Colonic mucosa (tissue), 4 donors: ENCODE measurements at places on chromosomes 2 and 18.

GRCh38 chr2:124314084-124314483, 289.0 kb downstream of the CNTNAP5 start:
- no peak for DNase-seq

DNA sequence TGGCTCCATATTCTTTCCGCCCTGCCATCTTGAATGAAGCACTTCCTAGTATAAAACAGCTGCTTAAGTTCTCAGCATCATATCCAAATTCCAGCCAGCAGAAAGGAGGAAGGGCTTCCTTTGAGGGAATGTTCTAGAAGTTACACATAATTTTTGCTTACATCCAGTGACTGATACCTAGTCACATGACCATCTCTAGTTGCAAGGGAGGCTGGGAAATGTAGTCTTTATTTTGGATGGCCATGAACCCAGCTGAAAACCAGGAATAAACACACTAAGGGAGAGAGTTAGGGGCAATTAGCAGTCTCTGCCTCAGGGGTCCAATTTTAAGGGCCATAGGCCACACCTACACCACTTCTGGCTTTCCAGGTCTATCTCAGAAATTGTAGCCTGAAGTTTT, 57.8 kb upstream of the LMAN1 start:
- no peak for DNase-seq

GRCh38 chr2:212904646-212905045, 246.8 kb downstream of the IKZF2 start:
- DNase-seq: no peak

DNA sequence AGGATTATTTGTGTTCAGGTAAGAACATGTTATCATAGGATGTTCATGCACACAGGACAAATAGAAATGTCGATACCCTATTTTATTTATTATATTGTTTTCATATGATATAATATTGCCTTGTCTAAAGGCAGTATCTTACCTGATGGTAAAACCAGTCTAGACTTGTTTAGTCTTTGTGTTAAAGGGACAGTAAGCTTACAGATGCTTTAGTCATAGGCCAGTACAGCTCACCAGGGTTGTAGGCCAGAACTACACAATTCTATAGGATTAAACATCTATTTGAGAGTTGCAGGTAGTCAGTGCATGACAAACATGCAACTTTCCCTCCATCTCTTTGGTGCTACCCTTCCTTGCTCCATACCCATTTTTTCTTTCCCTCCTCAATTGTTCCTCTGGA, 158.5 kb downstream of the GALNT3 start:
- DNase-seq: no peak

DNA sequence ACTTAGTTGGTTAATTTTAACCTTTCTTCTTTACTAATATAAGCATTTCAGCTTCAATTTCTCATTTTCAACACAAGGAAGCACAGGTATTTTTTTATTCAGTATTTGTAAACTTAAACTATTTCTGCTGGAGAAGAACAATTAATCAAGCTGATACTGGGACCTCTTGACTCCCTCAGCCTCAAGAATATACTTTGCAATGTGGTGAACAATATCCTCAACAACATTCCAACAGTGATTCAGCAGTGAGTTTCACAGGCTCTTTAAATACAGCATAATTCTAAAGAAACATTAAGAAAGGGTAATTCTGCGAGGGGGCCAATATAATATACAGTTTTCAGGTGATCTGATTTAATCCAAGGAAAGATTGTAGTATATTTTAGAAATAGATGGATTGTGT, 10.0 kb downstream of the RAPGEF4 start:
- no peak for DNase-seq

DNA sequence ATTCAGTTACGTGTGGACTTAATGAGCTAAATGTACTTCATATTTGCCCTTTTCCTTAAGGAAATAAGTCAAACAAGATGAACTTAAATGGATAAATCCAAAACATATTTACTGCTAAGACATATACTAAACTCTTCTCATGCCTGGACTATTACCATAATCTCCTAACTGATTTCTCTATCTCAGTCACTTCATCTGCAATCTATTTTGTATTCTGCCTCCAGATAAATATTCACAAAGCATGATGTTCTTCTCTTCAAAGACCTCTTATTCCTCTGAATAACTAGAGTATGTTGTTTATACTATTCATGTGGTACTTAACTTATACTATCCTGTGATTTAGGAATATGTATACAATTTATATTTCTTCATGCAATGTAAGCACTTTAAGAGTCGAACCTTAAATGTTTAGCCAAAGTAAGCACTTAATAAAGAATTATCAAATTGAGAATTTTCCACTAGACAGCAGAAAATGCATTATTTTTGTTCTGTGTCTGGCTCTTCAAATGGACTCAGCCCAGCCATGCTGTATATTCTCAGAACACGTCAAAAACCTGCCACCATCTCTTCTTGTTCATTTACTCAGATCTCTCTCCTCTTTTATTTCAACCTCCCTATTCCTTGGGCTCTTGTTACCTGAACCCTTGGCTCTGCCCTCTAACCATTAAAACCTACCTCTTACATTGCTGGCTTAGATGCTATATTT, 79.9 kb upstream of the ARHGAP28 start:
- no peak for DNase-seq

DNA sequence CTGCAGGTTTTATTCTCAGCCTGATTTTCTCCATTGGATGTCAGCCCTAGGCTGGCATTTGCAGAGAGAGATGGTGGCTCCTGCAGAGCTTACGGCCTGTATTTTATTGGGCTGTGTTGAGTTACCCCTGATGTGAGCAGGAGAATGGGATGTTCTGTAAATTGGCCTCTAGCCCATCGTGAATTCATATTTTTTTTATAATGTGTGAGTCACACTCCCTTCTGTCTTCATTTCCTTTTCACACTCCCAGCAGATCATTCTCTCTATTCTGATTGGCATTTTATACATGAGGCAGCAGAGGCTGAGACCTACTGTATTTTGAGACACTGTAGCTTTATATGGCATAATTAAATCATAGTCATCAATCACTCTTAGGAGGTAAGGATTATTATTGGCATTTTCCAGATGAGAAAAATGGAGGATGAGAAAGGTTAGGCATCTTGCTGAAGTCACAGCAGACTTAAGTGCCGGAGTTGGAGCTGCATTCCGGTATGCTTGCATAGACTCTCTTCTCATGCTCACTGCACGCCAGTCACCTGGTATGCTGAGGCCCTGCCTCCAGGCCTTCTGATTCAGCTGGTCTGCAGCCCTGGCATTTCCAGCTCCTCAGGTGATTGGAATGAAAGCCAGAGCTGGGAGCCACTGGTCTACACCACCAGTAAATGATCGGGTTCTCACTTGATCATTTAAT, 142.4 kb downstream of the NEDD4L start:
- peak; percentile 39 for DNase-seq

GRCh38 chr2:100716581-100716980, 103.4 kb upstream of the NPAS2 start:
- DNase-seq: no peak

GRCh38 chr2:165691615-165692014, 102.4 kb downstream of the GALNT3 start:
- DNase-seq: no peak

- DNase-seq: no peak
Observed at GRCh38 chr2:201833781-201834180, 27.4 kb downstream of the CDK15 start.

GRCh38 chr2:176525086-176525485, 255.8 kb downstream of the MTX2 start:
- DNase-seq: no peak

- DNase-seq: no peak
Observed at GRCh38 chr2:147851244-147851930, 6.6 kb downstream of the ACVR2A start.

DNA sequence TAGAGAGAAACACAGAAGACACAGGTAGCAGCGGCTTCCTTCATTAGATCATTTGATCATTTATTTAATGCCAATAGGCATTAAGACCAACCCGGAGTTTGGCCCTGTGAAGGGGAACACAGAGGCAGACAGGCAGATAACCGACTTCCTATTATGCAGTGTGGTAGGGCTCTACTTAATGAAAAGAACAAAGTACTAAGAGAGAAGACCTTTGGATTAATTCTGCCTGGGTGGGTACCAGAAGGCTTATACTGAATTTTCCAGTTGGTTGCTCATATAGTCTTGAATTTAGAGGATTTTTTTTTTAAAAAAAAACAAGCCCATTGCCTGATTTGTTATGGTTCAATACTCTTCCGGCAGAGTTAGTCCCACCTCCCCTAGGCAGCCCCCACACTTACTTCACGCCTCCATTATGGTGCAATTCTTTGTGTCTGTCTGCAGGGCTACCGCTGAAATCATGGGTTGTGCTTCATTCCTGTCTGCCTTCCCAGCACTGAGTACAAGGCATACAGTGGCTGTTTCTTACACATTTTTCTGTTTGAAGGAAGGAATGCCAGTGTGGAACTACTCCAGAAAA, 244.3 kb upstream of the APCDD1 start:
- no peak for DNase-seq

DNA sequence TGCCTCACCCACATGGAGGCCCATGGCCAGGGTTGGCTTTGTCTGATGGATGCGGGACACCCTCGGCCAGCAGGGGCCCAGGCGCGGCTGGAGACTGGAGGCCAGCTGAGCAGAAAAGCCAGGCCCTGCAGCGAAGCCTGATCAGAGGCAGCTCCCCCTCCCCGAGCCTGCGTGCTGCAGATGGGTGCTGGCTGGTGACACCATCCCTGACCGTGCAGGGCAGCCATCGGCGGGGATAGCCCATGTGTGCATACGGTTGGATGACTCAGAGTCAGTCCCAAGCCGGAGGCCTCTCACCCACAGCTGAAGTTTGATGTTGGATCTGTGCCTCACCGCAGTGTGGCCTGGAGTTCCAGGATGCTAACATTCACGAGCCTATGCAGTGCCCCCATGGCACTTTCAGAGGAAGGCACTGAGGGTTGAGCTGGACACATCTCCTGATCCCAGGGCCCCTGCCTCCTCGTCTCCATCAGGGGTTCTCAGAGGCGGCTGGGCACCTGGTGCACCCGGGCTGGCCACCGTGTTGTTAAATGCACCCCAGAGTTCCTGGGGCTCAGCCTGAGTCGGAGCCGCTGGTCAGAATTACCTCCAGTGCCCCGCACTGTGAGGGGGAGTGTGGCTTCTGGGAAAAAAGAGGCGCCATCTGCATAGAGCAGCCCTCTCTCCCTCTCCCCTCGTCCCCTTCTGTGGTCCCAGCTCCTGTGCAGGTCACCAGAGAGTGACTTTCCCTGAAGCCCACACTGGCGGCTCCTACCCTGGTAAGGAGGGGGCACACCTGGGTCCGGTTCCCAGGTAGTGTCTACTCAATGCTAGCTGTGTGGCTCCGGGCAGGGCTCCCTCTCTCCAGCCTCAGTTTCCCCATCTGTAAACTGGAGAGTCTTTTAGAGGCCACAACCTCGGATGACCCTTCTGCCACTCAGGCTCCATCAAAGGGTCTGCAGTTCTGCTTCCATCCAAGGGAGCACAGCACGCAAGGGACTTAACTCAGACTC, 19.4 kb upstream of the KIF1A start:
- no peak for DNase-seq

DNA sequence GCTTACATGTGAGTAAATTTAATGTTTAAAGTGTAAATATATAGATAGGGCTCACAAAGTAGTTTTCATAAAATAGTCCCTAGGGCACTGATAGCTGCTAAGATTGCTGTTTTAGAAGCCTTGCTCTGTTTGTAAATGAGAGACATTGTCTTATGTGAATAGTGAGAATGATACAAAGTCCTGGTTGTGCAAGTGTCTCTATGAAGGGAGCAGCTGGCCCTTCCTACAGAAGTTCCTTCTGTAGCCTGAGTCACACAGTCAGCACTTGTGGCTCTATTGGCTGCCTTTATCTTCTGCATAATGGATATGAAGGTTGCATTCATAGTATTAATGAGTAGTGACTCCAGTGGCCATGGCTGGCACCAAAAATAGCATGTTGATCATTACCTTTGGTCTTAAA, 279.7 kb downstream of the OSR1 start:
- DNase-seq: no peak
